ENCODE measurements at places on chromosomes 3 and 15. TPM values are rescaled to one million over a fixed set of nuclear protein-coding genes. Genes with fewer than 3 reads are reported as not detected.
A peak's percentile ranks its signal among the peaks of the same experiment; 100 is the strongest.

The SPG21 gene
- total RNA-seq = 80.5 TPM

The DNASE1L3 gene
- total RNA-seq = not detected

The ARGFX gene
- total RNA-seq = not detected

The MESP2 gene
- total RNA-seq = 0.36 TPM

The NCBP2 gene
- 67.2 TPM for total RNA-seq

The SGO1 gene
- 5.0 TPM for total RNA-seq

The WNT7A gene
- not detected for total RNA-seq

GRCh38 chr3:139629033-139629432 lies 48.7 kb downstream of the NMNAT3 start:
- no peak for DNase-seq

- no peak for DNase-seq
Measured at GRCh38 chr3:118628704-118629341, 405.8 kb downstream of the IGSF11 start.

- no peak for DNase-seq
Measured at GRCh38 chr3:62249484-62249776, 123.9 kb downstream of the FEZF2 start.

- no peak for DNase-seq
Measured at GRCh38 chr3:30964612-30965011, 70.2 kb upstream of the GADL1 start.

GRCh38 chr15:90530250-90531051 lies 728 bp downstream of the CRTC3 start:
- DNase-seq = no peak

DNA sequence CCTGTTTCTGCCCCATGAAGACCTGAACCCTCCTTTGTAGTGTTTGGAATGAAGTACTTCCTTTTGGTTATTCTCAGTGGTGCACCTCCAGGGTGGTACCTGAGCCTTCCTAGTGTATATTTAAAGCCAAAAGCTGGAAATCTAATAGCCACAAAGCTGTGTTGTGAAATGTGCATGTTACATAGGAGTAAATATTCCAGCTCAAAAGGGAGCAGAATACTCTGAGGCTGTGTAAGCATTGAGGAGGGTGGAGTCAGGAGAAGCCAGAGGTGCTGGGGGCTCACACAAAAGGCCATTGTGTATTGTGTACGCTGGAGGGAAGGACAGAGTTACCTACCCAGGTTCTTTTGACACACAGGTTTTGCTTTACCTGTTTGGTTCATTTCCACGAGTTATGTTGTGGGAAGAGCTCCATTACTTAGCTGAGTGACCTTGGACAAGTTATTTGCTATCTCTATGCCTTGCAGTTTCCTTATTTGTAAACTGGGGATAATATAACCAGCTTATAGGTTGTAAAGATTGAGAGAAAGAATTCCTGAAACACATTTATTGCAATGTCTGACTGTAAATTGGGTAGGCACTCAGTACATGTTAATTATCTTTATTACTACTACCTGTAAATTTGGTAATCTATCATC lies 24.7 kb downstream of the GPR171 start:
- no peak for DNase-seq

DNA sequence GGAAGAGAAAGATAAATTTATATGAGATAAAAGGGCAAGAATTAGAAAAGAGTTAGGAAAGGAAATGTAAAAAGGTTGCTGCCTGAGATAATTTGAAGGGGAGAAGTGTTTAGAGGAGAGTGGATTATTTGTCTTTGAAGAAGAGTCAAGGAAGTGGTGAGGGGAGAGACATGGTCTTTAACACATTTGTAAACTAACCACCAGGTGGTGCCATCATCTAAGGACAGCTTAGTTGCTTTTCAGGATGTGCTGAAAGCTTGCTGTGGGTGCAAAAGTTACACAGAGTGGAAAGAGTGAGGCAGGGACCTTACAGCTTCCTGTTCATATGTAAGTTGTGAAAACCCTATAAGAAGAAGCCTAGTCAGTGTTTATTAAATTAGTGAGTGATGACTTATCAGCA lies 114.1 kb upstream of the DNAJC19 start:
- no peak for DNase-seq

GRCh38 chr15:66018488-66018797 lies 149.2 kb downstream of the RAB11A start:
- no peak for DNase-seq

GRCh38 chr3:54533856-54534255 lies 394.0 kb downstream of the LRTM1 start:
- DNase-seq = no peak

DNA sequence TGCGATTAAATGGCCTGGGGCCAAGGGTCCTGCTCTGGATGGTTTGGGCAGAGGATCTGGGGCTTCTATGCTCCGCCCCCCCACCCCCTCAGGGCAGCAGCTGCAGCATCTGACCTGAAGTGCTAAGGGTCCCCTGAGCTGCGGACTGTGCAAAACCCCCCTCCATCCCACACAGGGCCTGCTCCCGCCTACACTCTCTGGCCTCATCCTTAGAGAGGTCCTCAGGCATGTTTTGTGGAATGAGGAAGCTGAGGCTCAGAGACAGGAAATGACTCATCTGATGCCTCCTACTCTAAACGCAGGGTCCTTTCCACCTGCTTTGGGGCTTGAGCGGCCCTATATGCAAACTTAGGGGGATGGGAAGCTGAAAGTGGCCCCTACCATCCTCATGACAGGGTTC lies 59.5 kb upstream of the CTSH start:
- no peak for DNase-seq

DNA sequence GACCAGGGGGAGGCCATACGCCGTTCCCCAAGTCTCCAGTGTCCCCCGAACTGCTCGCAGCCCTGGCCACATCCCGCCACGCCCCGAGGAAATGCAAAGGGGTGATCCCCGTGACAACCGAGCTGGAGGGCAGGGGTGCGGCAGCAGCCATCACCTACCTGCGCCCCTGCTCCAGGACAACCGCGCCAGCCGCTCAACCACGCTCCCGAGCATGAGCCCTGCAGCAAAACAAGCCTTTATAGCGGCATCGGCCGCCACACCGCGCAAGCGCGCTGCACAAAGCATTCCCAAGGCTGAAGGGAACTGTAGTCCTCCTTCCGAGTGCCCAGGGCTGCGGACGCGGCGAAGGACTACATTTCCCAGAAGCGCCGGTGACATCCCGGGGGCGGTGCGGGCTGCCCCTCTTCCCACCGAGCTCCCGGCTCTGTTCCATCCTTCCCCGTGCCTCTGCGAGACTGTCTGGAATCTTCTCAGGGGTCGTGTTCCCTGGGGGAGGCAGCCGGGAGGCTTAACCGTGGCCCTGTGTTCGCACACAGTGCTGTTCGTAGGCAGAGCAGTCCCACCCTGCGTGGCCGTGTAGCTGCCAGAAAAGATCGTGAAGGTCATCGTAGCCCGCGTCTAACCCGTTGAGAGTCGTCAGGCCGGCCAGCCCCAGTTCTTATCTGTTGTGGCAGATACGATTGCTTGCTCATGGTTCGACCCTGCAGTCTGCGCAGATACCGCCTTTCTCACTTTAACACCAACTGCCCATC lies at the start of gene ABCC5:
Gene ABCC5 (minus strand): TSS at position 213 of the 752 bp plus-strand sequence. CDS start 3,492 bp downstream, outside the sequence.
- peak; percentile 98 for DNase-seq

- no peak for DNase-seq
Measured at GRCh38 chr3:152419748-152420147, 151.0 kb downstream of the MBNL1 start.

- DNase-seq = no peak
Measured at GRCh38 chr15:49741712-49742111, 120.9 kb downstream of the DTWD1 start.

DNA sequence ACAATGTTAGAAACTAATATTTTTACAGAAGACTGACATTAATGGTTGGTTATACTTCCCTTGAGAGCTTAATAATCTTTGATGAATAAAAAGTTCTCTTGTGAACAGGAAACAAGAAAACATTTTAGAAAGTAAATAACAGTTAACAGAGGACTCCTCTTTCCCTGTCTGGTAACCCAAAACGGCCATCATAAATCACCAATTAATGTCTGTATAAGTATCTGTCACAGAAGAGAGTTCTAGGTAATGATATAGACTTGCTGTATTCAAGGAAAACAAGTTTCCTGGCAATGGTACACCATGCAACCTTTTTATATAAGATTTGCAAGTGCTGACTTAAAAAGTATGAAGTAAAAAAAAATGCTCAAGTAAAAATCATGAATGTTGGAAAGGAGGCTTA lies 426.7 kb downstream of the SOX2 start:
- DNase-seq = no peak
